ENCODE measurements at places on chromosomes 7 and 10.

DNA sequence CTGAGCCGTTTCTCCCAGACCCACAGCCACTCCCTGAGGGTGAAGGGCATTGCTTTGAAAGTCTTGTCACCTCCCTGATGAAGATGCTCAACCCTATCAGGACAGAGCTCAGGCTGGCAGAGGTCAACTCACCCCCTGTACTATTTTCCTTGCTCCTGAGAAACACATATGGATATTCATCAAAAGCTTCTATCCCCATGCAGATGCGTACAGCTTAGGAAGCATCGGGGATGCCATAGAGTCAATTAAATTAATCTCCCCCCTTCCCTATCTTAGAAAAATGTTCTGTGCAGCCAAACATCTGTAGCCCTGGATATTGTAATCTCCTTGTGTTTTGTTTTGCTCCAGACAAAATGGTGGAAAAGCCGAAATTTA is 67.2 kb downstream of the EMX2 start:
- no peak for DNase-seq

DNA sequence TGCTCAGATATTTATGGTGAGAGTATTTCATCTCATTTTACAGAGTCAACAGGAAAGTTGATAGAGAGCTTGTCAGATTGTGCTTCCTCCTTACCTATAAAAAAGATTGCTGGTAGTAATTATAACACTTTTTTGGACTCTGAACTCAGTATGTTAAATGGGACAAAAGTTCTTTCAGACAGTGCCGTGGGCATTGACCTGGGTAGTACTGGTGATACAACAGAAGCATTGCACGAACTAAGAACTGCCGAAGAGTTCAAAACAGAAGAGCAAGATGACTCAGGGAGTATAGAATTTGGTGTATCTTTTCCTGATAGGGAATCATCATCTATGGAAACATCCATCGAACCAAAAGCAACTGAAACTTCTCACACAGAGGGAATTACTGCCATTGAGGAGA is 58.6 kb downstream of the LOXL4 start:
- no peak for DNase-seq

GRCh38 chr7:140390034-140390433 is 8.3 kb downstream of the SLC37A3 start:
- DNase-seq: no peak

GRCh38 chr7:96174812-96175211 is 147.1 kb downstream of the SLC25A13 start:
- no peak for DNase-seq

GRCh38 chr7:104497379-104497967 is 169.1 kb downstream of the LHFPL3 start:
- no peak for DNase-seq

DNA sequence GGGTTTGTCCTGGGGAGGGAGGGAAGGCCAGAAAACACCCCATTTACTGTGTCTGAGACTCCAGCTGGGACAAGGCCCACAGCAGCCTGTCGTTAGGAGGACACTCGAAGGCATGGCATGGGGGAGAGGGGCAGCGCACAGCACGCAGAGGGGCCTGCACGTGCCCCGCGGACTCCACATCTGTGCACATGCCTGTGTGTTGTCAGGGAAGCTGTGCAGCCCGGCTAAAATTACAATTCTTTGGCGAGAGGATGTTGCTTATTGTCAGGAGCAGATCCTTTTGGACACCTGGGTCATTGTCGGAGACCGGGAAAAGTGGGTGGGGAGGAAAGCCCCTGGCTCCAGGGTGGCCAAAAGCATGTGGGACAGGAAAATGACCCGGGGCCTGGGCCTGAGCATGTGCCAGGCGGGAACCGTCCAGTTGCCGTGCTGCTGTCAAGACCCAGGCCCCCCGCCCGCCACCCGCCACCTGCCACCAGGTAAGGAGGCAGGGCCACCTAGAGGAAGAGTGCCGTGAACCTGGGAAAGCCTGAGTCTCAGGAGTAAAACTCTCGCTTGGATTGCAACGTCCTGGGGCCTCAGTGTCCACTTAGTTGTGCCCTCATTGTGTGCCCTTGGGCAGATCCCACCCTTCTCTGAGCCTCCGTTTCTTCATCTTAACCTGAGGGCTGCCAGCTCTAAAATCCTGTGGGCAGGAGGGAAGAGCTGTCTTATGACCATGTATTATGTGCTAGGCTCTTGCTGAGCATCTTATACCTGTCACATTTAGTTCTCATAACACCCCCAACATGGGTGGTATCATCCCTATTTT is 7.2 kb downstream of the VSIR start:
- DNase-seq: no peak

GRCh38 chr10:76334255-76334654 is 902.8 kb downstream of the LRMDA start:
- DNase-seq: no peak

GRCh38 chr7:156230576-156230975 is 410.0 kb upstream of the RNF32 start:
- no peak for DNase-seq
